ENCODE measurements at places on chromosomes 6 and 20. TPM values are rescaled to one million over a fixed set of nuclear protein-coding genes. Genes with fewer than 3 reads are reported as not detected.

Gene TRIM10
- not detected for total RNA-seq

Gene C6orf15
- total RNA-seq = not detected

Gene PET117
- 14.0 TPM for total RNA-seq

Gene TBXT
- not detected for total RNA-seq

Gene SLC44A4
- total RNA-seq = 0.15 TPM

Gene RIN2
- total RNA-seq = not detected

Gene MYH7B
- total RNA-seq = 0.04 TPM

Gene ANKRD66
- total RNA-seq = not detected

Gene IPCEF1
- 27.3 TPM for total RNA-seq

Gene CST8
- total RNA-seq = not detected

- no peak for DNase-seq
These were observed 293.2 kb downstream of the QKI start for GRCh38 chr6:163707387-163708355.

DNA sequence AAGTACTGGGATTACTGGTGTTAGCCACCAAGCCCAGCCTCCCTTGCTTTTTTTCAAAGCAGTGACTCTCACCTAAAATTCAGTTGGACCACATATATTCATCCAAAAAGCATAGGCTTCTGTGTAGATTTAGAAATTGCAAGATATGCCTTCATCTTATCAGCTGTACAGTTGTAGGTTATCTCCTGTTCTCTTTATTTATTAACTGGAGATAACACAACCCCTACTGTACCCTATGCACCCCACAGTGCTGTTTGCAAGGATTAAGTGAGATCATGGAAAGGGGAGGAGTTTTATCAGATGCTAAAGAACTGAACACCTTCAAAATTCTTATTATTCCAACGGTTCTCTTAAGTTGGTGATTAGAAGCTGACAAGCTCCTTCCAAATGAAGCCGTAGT, 164.4 kb upstream of the JARID2 start:
- DNase-seq = no peak

- no peak for DNase-seq
These were observed 18.8 kb downstream of the CLVS2 start for GRCh38 chr6:123014835-123015234.

DNA sequence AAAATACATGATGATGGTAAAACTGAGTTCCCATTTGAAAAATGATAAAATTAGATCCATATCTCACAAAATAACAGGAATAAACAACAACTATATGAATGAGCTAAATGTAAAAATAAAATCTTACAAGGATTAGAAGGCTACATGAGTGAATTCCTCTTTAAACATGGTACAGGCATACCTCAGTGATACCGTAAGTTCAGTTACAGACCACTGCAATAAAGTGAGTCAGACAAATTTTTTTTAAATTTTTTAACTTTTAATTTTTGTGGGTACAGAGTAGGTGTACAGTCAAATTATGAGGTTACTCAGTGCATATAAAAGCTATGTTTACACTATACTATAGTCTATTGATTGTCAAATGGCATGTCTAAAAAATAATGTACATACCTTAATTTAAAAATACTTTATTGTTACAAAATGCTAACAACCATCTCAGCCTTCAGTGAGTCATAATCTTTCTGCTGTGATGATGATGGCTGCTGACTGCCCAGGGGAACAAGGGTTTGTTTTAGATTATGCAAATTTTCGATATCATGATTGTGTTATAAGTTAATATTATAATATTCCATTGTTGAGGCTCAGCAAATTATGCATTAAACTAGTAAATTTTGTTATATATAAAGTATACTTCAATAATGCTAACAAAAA, 222.8 kb upstream of the RUNX2 start:
- no peak for DNase-seq

GRCh38 chr6:77038807-77039206, 424.5 kb downstream of the HTR1B start:
- no peak for DNase-seq

DNA sequence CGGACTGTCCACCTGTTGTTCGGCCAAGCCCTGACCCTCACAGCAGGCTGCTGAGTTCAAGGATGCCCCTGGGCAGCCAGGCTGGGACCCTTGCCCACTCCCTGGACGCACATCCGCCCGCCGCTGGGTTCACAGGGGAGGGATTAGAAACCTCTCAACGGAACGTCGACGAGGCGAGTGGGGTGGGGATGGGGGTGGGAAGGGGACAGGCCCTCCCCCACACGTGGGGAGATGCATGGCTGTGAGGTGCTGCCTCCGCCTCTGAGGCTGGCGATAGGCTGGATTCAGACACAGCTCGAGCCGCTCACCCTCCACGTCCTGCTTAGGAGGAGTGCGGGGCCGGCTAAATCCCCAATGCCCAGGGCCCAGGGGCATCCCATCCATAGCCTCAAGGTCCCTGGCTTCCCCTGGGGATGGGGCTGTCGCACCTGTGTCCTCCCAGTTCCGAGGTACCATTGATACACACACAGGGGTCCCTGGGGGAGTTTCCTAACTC, 90.6 kb upstream of the BHLHE23 start:
- no peak for DNase-seq

DNA sequence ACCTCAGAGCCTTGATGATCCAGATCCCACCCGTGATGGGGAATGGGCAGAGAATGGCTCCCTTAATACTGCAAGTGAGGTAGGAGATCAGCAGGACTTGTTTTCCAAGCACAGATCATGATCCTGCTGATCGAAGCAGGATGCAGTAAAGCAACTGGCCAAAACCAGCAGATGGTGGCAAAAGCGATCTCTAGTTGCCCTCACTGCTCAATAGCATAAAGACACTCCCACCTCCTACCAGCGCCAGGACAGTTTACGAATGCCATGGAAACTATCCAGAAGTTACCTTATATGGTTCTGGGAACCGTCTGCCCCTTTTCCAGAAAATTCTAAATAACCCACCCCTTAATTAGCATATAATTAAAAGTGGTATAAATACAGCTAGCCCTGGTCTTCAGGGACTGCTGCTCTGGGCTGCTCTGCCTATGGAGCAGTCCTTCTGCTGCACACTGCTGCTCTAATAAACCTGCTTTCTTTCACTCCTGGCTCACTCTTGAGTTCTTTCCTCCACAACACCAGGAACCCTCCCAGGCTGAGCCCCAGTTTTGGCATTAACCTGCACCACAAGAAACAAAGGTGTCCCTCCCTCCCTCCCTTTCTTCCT, 415.8 kb downstream of the PREX1 start:
- DNase-seq = no peak

DNA sequence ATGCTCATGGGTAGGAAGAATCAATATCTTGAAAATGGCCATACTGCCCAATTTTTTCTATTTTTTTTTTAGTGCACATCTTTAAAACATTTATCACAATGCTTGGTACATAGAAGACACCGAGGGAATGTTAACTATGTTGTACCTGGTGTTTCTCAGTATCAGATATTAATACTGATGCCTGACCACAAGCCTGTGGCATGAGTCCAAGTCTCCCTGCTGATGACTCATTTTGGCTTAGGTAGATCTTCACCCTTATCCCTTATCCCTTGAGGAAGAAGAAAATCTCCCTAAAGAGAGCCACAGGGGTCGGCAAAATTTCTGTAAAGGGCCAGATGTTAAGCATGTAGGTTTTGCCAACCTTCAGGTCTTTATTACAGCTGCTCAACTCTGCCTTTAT, 14.5 kb downstream of the CD109 start:
- no peak for DNase-seq

DNA sequence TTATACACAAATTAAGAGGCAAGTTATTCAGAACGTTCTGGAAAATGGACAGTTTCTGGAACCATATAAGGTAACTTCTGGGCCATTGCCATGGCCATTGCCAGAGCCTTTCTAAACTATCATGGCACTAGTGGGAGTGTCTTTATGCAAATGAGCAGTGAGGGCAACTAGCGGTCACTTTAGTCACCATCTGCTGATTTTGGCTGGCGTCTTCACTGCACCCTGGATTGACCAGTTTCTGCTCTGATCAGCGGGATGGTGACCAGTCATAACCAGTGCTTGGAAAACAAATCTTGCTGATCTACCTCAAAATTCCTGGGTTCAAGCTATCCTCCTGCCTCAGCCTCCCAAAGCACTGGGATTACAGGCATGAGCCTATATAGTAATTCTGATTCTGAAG, 7.3 kb upstream of the SNTA1 start:
- DNase-seq = no peak

- DNase-seq = no peak
These were observed 54.4 kb downstream of the TOX2 start for GRCh38 chr20:43969028-43969447.

- DNase-seq = no peak
These were observed 82.4 kb downstream of the PSMB1 start for GRCh38 chr6:170470734-170471133.

GRCh38 chr20:4193069-4193452, 177.7 kb upstream of the RNF24 start:
- DNase-seq = no peak

- DNase-seq = no peak
These were observed 447.9 kb downstream of the TFAP2B start for GRCh38 chr6:51266604-51267003.

DNA sequence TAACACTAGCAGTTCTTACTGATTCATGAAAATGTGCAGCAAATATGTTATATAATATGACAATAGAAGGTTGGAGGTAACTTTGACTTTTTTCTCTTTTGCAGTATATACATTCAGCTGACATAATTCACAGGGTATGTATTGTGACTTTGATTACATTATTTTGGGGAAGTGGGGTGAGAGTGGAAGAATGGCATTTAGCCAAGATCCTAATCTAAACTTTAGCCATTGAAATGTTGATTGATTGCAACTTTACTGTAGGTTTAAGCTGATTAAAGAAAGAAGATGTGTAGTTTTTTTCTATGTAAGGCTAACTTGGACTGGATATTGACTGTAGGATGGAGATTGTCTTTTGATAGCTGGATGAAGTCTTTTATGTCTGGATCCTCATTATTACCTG, 46.0 kb downstream of the MAPK14 start:
- DNase-seq = no peak

- no peak for DNase-seq
These were observed 41.0 kb downstream of the AKIRIN2 start for GRCh38 chr6:87661016-87661415.

DNA sequence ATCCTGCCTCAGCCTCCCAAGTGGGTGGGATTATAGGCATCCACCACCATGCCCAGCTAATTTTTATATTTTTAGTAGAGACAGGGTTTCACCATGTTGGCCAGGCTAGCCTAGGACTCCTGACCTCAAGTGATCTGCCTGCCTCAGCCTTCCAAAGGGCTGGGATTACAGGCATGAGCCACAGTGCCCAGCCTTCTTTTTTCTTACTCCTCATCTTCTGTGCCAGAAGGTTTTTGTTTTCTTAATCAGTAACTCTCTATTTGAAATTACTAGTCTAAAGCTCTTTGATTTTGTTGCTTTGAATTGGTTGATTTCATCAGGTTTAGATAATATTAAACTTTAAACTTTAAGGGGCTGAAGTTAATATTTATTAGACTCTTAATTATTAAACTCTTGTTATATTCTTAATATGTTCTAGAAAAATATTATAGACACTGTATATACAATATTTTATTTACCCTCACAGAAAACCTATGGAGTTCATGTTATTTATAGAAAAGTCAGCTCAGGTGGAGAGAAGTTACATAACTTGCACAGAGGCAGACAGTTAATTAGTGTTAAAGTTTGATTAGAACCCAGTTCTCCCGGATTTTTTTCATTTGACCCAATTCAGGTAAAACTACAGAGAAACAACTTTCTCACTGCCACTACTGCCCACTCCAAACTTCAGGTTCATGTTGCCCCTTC, 177.4 kb upstream of the SGK1 start:
- DNase-seq = no peak

DNA sequence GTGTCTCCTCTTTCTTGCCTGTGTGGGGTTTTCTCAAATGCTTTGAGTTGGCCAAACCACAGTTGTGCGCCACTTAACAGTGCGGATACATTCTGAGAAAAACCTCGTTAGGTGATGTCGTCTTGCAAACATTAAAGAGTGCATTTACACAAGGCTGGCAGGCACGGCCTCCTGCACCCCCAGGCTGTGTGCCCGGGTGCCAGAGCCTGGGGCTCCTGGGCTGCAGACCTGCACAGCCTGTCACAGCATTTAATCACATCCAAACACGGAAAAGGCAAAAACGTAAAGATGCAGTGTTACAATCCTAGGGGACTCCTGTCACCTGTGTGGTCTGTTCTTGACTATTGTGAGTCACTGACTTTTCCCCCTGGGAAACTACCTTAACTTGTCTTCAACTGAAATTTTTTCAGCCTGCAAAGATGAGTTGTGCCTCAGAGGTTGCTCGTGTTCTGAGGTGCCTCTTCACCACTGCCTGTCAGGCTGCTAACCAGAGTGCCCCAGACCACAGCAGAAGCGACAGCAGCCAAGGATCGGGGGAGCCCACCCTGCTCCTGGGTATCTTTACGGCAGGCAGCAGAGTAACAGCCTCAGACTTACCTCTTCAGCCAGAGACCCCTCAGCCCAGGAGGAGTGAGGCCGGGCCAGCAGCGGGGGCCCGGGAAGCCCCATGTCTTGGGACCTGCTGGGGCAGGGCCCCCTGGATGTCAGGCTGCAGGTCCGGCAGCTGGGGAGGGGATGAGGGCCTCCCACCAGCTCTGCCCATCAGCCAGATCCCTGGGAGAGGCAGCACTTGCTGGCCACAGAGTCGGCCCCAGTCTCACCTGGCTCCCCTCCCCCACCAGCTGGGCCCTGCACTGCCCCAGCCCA, 683 bp upstream of the C20orf204 start:
- DNase-seq = peak; percentile 54

DNA sequence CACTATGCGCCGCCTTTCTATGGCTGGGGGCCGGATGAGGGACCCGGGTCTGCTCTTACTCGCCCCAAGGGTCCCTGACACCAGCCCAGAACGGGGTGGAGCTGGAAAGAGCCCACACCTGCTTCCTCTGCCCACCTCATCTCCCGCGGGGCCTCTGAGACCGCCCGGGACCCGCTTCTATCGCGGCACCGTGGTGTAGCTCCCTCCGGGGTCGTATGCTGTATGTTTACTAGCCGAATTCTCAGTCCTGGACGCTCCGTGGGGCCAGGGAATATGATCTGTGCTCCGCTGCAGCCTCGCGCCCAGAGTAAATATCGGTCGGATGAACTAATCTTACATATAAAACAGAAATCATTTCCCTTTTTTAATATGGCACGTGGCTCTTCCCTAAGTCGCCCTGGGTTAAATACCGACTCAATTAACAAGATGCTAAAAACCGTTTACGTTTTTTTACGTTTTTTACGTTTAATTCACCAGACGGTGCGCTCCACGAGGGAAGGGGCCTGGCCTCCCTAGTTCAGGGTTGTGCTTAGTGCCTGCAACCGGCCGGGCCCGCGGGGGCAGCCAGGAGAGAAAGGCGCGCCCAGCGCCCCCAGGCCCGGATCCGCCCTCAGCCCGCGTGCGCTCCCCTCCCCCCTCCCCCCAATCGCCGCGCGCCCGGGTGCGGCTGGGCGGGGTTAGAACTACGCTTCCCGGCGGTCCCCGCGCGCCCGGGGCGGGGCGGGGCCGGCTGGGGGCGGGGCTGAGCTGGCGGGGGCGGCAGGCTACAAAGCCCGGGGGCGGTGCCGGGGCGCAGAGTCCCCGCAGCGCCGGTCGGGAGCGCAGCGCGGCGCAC, at the start of gene RBM38:
RBM38 (plus strand) TSS at position 793 of the 835 bp plus-strand sequence. CDS start 186 bp downstream, outside the sequence.
- DNase-seq = peak; percentile 73

- DNase-seq = no peak
These were observed 41.2 kb upstream of the PROKR2 start for GRCh38 chr20:5357946-5358345.

- DNase-seq = no peak
These were observed 50.6 kb upstream of the EXOC2 start for GRCh38 chr6:743320-744096.

Measured in activated CD4-positive, alpha-beta T cell treated with anti-CD3 and anti-CD28 coated beads, Interleukin-2, amount 10 ng/mL, durations not matched to agents 7 days and 5 days (primary cell).